ENCODE measurements at places on chromosomes 4 and X.

DNA sequence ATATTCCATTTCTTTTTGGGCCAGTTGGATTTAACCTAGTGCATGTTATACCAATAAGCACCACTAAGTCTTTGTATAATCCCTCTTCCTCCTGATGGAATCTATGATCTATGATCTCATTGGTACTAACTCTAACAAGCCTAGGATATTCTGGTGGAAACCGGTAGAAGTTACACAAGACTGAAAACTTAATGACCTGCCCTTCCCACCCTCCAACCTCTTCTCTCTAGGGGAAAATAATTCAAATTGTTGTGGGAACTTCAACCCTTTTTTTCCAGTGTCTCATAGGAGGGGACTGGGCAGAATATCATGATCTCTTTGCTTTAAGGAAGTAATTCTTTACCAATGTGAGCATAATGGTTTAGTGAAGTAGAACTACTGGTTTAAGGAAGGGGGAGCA, 289.5 kb upstream of the BOD1L1 start:
- H3K27me3 ChIP-seq, result no peaks in the 10 kb centered on the region
- H3K27ac ChIP-seq, result no peak overlapping the region
- no peaks in the 10 kb centered on the region for H3K36me3 ChIP-seq
- DNase-seq, result no peak

DNA sequence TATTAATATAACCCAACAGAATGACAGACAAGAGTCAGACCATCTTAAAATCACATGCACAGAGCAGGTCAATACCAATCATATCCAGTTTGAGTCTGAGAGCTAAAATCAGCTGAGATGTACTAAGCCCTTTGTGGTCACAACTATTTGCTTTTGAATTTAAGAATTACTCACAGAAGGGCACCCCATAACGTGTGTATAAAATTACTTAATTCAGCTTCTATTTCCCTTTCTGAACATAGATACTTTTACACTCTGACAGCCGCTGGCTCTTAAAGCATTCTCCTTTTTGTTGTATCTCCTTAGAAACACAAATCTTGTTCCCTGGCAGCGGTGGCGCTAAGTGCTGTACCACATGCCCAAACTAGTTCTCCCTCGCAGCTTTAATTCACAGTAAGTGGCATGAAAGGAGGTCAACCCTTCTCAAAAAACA, 14.8 kb upstream of the PPARGC1A start:
- H3K4me3 ChIP-seq, result no peak overlapping the region
- no peak for DNase-seq
- no peaks in the 10 kb centered on the region for H3K36me3 ChIP-seq
- H3K27me3 ChIP-seq, result no peaks in the 10 kb centered on the region
- no peak overlapping the region for H3K27ac ChIP-seq

- peak overlapping the region; percentile 82 for H3K27ac ChIP-seq
- peak; percentile 82 for DNase-seq
- H3K4me1 ChIP-seq, result peaks cover 7% of the 10 kb centered on the region
- no peak overlapping the region for H3K4me3 ChIP-seq
- no peaks in the 10 kb centered on the region for H3K36me3 ChIP-seq
- no peaks in the 10 kb centered on the region for H3K27me3 ChIP-seq
Measured at GRCh38 chr4:186765138-186765537, 41.5 kb upstream of the FAT1 start.

- H3K27ac ChIP-seq, result no peak overlapping the region
- no peaks in the 10 kb centered on the region for H3K36me3 ChIP-seq
- no peak for DNase-seq
- no peaks in the 10 kb centered on the region for H3K4me1 ChIP-seq
- H3K4me3 ChIP-seq, result no peak overlapping the region
- no peaks in the 10 kb centered on the region for H3K27me3 ChIP-seq
Measured at GRCh38 chrX:10579112-10580011, 41.0 kb downstream of the MID1 start.

GRCh38 chr4:148300877-148301276, 141.3 kb downstream of the NR3C2 start:
- peaks cover 6% of the 10 kb centered on the region for H3K4me1 ChIP-seq
- no peak for DNase-seq
- H3K27ac ChIP-seq, result no peak overlapping the region
- H3K4me3 ChIP-seq, result no peak overlapping the region

- H3K36me3 ChIP-seq, result no peaks in the 10 kb centered on the region
- no peak overlapping the region for H3K27ac ChIP-seq
- no peaks in the 10 kb centered on the region for H3K27me3 ChIP-seq
- no peak overlapping the region for H3K4me3 ChIP-seq
- H3K4me1 ChIP-seq, result no peaks in the 10 kb centered on the region
Measured at GRCh38 chr4:82688091-82688795, 110.4 kb downstream of the SCD5 start.

Data from transverse colon (tissue), 4 donors.